ENCODE measurements at places on chromosomes 4 and X. TPM values are rescaled to one million over a fixed set of nuclear protein-coding genes. Genes with fewer than 3 reads are reported as not detected.

The SRPK3 gene
- not detected for total RNA-seq

- no peak for DNase-seq
Measured at GRCh38 chr4:138919094-138919936, 96.3 kb upstream of the NOCT start.

- no peak for DNase-seq
Measured at GRCh38 chrX:1106478-1107210, 105.8 kb downstream of the CRLF2 start.

GRCh38 chr4:168071304-168071703, 21.0 kb upstream of the ANXA10 start:
- DNase-seq: no peak

GRCh38 chr4:144318797-144319196, 178.3 kb upstream of the GYPA start:
- no peak for DNase-seq

All from Peyer's patch (tissue), 4 donors.